ENCODE measurements at places on chromosomes 4 and X.

- DNase-seq: no peak
These were observed 1.1 kb downstream of the SRPX2 start for GRCh38 chrX:100645106-100645505.

DNA sequence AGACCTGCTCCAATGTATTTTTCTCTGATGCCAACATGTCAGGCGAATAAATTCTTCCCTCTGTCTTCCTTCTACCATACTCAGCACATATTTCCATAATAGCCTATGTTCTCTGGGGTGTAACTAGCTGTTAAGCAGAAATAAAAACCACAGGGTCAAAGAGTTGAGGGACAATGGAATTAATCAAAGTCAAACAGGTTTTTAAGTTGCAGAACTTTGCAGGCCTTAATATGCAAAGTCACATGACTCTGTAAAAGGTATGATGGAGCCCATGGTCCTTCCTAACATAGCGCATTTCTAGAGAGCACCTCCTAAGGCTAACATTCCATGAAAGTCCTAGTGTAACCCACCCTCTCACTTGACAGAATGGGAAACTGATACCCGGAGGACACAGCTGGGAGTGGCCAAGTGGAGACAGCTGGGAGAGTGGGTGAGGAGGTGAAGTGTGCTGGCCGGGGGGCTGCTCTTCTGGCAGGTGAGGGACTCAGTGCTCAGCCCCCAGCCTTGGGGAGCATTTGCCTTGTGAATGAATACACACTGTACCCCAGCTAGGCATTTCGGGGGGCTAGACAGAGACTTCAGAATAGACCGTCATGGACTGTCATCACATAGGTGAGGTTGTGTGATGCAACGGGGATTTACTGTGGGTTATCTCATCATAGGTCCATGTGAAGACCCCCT, 8.4 kb upstream of the SORCS2 start:
- DNase-seq: no peak

GRCh38 chr4:7804756-7805385, 134.8 kb downstream of the AFAP1 start:
- no peak for DNase-seq

GRCh38 chrX:140817943-140818342, 108.4 kb downstream of the LINC00632 start:
- no peak for DNase-seq

GRCh38 chr4:27084685-27085361, 224.2 kb downstream of the STIM2 start:
- DNase-seq: no peak

- no peak for DNase-seq
These were observed 75.0 kb upstream of the SORBS2 start for GRCh38 chr4:185886832-185887524.

GRCh38 chrX:47629419-47630200, at the start of gene CFP:
CFP (minus strand) TSS chrX:47629930; CDS start chrX:47629844, 86 bp downstream.
- DNase-seq: no peak

DNA sequence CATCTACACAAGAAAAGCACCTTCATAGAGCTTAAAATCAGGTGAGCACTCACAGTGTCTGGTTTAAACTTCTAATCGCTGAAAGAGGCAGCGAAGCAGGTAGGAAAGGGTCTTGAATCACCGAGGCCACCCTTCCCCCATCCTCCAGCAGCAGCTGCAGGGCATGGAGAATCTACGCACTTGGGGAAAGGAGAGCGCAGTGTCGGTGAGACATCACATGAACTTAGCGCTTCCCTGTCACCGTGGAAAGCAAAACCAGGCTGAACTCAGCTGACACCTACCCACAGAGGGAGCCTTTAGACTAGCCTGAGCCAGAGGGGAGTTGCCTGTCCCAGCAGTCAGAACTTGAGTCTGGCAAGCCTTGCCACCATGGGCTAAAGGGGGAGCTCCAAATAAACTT, 197.2 kb upstream of the ZFP42 start:
- no peak for DNase-seq

- DNase-seq: no peak
These were observed 33.2 kb upstream of the PLAC1 start for GRCh38 chrX:134691453-134691852.

DNA sequence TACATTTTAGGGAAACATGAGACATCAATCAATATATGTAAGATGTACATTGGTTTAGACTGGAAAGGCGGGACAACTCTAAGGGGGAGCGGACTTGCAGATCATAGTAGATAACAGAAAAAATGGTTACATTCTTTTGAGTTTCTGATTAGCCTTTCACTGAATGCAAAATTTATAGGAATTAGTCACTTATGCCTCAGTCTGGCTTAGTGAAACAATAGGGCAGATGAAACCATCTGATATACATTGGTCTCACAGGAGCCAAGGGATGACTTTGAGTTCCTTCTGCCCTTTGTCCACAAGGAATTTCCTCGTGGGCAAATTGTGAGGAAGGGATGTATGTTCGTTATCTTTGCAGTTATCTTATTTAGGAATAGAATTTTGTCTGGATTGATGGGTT, 128.2 kb downstream of the ARSF start:
- DNase-seq: no peak

DNA sequence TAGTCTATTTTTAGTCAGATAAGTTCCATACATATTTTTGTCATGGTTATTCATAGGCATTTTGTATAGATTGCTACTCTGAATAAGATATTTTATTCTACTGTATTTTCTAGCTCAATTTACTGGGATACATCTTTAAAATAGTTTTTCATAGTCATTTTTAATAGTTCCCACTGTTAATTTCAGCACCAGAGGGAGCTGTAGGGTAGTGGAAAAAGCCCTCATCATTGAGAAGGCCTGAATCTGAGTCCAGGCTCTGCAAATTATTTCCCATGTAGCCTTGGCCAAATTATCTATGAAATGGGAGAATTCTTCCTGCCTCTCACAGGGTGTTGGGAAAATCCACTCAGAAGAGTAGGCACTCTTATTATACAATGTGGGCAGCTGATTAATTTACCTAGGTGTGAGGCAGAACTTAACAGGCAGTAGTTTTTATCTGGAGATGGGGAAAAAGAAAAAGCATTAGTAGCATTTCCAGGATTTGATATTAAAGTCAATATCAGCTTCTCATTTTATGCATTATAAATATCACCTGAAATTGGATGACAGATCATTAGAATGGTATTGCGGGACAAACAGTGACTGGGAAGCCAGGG, 102.9 kb upstream of the PAQR3 start:
- no peak for DNase-seq

DNA sequence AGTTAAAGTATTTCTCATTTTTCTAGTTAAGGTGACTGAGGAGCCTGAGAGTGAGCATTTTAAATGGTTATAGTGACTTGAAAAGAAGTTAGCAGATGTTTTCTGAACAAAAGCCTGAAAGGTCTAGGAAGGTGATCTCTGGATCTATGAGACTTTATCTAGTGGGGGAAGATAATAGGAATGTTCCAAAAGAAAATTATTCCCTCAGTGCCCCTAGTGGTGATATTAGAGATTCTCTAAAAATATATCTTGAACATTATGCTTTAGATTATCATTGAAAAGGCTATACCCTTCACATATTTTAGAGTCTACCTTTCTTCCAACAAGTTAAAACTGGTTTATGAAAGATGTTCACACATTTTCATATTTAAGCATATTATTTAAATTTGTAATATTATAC, 69.0 kb upstream of the SPANXN1 start:
- DNase-seq: no peak

DNA sequence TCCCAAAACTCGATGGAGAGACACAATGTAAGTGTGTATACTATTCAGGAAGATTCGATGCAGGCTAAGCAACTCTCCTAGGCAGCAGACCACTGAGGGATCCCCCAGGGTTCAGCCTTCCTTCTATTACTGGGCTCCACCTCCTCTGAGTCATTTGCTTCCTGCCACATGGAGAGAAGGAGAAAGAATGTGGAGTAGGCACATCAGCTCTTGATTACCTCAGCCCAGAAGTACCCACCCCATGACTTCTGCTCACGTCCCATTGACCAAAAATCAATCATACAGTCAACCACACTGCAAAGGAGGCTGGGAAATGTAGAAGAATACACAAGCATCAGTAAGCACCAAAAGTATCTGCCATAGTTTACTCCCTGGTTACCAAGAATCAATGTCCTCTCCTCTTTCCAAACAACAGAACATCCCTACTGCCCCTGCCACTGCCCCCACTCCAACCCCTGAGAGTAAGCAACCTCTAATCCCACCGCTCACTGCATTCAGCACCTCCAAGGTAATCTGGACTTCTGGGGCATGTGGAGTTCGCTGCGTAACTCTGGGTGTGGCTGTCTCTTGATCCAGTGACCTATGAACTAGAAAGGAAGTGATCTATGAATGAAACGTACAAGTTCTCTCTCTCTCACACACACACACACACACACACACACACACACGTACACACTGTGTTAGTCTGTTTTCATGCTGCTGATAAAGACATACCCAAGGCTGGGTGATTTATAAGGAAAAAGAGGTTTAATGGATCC, 91.2 kb upstream of the C1QTNF7 start:
- DNase-seq: no peak

GRCh38 chrX:2974961-2975360, 31.4 kb upstream of the ARSH start:
- DNase-seq: no peak

- no peak for DNase-seq
These were observed 133.2 kb downstream of the KDM6A start for GRCh38 chrX:45006002-45006800.

GRCh38 chr4:47704693-47705325, 133.1 kb downstream of the CORIN start:
- no peak for DNase-seq

DNA sequence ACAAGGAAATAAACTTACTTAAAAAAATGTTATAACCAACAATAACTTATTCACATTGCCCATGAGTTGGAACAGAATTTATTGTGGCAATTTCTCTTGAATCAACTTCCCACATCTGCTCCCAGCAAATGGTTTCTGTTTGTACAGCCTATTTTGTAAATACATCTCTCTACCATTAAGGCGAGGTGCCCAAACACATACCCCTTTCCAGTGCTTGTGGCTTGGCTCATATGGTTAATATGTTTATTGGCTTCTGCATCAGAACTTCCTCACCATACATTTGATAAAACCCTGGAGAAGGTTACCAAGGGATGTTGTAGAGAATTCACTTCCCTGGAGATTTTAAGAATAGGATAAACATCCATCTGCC, 207.1 kb downstream of the SOWAHB start:
- DNase-seq: no peak
